ENCODE measurements at places on chromosomes 11 and 22.

DNA sequence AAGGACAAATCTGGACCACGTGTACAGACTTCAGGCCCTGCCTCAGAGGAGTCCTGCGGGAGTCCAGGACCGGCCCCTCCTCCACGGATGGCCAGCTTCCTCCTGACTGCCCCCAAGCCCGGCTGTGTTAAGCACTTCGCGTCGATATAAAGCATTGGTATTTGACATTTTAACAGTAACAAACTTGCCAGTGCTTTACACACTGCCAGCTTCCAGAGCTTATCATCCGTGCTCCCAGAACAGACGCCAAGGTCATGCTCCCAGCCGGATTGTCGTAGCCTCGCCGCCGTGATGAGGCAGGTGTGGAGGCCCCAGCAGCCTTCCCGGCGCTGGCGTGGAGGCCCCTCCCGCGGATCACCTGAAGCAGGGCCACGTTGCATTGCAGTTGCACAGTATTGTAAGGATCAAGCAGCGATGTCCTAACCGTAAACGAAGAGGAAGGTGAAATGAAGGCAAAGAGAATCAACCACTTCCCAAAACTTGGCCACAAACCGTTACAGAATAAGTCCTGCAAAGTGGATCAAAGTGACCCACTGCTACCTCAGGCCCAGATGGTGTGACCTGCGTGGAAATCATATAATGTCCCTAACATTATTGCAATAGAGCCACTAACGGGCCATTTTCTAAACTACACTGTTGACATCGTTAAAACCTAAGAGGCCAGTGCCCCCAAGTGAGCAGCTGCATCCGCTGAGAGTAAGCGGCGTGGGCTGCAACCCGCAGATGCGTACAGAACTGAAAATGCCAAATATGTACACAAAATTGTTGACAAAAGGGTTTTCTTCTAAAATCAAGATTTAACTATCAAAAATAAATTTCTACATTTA is 51.6 kb downstream of the CERK start:
- DNase-seq: no peak

GRCh38 chr11:8746331-8746974 is 63.9 kb downstream of the RPL27A start:
- DNase-seq: no peak

DNA sequence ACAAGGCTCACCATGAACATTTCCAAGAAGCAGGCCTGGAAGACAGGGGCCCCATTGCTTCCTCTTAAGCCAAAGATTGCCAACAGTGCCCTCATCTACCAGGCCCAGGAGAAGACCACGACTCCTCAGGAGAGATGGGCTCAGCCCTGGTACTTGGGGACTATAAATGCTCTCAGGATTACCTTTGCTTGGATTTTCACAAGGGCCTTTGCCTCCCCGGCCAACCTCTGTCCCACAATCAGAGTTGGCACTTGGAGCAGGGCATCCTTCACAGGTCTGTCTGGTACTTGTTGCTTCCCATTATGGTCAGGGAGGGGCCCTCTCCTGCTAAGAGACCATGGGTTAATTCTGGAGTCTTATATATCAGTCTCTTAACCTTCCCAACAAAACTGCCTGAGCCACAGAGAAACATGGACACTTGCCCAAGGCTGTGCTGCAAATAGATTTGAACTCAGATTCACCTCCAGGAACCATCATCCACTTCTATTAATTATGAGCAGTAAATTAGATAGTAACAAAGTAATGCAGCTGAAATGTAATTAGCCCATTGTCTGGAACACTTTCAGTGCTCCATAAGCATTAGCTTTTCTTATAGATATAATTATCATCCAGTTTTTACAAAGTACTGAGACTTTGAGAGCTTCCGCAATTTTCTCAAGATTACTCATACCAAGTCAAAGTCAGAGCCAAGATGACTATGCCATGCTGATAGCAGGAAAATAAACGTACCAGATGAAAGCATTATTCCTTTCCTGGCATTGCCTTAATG is 33.5 kb downstream of the POU2AF3 start:
- no peak for DNase-seq

GRCh38 chr11:66323684-66324083 is 6.8 kb upstream of the CD248 start:
- no peak for DNase-seq

DNA sequence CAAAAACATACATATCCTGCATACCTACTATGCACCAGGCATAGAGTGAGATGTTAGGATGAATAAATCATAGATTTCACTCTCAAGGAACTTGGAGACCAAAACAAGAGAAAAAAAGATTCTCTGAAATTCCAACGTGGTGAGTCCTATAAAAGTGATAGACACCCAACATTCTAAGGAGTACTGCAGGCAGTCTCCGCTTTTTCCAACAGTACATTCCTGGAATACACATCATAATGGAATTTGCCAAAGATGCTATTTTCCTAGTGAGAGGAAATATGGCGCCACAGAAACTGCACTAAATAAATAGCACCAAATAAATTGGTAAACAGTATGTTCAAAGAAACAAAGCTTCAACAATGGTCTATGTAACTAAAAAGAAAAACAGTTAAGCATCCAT is 6.0 kb downstream of the TMEM123 start:
- no peak for DNase-seq

DNA sequence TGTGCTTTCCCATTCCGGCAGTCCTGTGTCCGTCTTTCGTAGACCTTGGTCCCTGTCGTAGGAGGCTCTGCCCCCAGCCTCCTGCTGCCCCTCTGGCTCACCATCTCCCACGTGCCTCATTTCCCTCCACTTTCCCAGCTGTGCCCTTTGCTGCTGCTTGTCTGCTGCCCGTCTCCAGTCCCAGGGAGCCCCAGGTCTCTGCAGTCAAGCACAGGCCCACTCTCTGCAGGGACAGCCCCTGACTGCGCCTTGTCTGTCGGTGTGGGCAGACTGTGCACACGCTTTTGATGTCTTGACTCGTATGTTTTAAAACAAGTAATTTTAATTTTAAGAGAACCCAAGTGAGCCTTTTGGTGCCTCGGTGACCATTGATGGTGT is 12.4 kb downstream of the DGCR8 start:
- DNase-seq: no peak

- DNase-seq: no peak
These were observed 37.9 kb downstream of the FAM227A start for GRCh38 chr22:38618258-38618657.

DNA sequence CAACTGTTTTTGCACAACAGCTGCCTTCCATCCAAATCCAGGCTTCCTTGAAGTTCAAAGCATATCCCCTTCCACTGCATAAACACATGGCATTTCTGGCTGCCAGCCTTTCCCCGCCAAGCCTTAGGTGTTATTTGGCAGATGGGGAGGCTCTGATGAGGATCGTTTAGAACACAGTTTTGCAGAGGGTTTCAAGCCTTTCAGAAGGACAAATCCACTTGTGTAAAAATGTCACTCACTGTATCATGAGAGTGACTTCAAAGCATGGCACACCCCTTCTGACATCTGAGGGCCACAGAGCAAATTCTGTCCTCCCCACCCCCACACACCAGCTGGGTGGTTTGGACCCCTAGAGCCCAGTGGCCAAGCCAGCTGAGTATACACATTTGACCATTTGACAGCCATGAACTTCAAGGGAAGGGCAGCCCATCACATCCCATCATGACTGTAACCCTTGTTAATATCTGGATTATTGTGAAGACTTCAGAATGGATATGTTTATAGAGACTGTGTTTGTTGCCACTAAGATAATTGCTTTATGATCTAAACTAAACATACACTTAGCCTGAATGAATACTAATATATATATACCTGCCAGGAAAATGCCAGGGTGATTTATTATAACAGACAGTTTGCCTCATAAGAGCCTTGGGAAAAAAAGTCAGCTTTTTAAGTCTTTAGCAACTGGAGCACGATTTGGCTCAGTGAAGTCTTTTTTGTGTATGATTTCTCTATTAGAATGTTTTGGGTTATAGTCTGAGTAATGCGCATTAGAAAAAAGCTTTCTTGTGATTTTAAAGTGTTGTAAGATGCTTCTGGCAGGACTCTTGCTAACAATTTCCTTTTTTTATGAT is 31.9 kb downstream of the FBLN1 start:
- DNase-seq: no peak

DNA sequence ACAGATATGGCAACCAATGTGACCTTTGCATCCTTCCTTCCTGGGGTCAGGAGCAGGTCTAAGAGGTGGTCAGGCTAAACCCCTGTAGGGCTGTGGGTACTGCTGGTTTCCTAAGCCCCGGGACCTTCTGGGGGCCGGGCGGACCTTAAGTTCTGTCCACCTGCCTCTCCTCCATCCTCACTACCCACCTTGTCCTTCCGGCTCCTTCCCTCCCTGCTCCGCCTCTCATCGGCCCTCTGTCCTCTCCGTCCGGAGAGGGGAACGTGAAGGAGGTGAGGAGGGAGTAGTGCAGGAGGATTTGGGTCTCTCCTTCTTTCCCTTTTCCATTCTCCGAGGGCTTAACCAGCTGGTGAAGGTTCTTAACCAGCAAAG is 28.3 kb upstream of the PARVB start:
- no peak for DNase-seq

- DNase-seq: no peak
These were observed 488 bp upstream of the SELENOM start for GRCh38 chr22:31107894-31108218.

DNA sequence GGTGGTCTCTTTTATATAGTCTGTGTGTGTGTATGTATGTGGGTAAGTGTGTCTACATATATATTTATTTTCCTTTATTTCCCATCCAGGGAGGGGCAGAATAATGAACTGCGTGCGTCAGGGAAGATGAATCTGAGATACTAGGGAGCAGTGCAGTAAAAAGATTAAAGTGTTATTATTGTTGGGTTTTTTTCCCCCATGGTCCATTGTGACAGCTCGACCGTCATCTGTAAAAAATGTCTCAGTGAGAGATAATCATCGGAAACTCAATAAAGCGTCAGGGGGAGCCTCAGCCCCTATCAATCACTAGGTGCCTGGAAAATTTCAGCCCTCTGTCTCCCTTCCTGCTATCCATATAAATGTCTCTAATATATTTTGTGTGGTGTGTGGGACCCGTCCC is 64.6 kb downstream of the CLPB start:
- DNase-seq: no peak

- no peak for DNase-seq
These were observed 65.9 kb upstream of the PICALM start for GRCh38 chr11:86134580-86135318.

All from NK-92 treated with Interleukin-12 subunit alpha and Interleukin-12 subunit beta, amount 100 ng/mL, for 24 hours (cell line).